RWPE2 (cell line): ENCODE measurements at places on chromosomes 16 and 17.

GRCh38 chr16:19582050-19582831 is 26.7 kb downstream of the VPS35L start:
- H3K4me1 ChIP-seq, result no peaks in the 10 kb centered on the region
- no peak overlapping the region for H3K4me3 ChIP-seq
- H3K36me3 ChIP-seq, result 0 out of 2 replicates have a peak, but pooled peaks cover 4% of the 10 kb centered on the region
- no peak for DNase-seq
- no peak overlapping the region for H3K27ac ChIP-seq

DNA sequence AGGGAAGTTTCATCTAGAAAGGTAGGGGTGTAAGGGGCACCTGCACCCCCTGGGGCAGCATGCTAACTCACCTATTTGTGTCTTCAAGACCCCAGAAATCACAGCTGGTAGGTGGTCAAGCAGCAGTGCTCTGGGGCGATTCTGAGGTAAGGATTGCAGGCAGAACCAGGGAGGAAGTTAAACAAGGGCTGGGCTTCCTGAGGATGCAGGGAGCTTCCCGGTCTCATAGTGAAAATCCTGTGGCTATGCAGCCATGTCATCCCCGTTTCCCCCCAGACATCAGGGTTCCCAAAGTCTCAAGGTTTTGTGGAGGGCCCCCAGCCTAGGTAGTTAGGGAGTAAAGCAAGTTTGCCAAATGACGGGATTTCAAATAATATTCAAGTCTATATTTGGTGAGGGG is 78.5 kb downstream of the C16orf78 start:
- no peak overlapping the region for H3K27ac ChIP-seq
- no peaks in the 10 kb centered on the region for H3K36me3 ChIP-seq
- peaks cover 15% of the 10 kb centered on the region for H3K27me3 ChIP-seq
- no peak overlapping the region for H3K4me3 ChIP-seq
- DNase-seq, result peak; percentile 7

GRCh38 chr16:85055493-85056210 is 28.1 kb downstream of the KIAA0513 start:
- H3K4me1 ChIP-seq, result no peaks in the 10 kb centered on the region
- DNase-seq, result no peak
- peaks cover 4% of the 10 kb centered on the region; the same call in 1 of the 2 replicates for H3K36me3 ChIP-seq
- H3K27ac ChIP-seq, result no peak overlapping the region

DNA sequence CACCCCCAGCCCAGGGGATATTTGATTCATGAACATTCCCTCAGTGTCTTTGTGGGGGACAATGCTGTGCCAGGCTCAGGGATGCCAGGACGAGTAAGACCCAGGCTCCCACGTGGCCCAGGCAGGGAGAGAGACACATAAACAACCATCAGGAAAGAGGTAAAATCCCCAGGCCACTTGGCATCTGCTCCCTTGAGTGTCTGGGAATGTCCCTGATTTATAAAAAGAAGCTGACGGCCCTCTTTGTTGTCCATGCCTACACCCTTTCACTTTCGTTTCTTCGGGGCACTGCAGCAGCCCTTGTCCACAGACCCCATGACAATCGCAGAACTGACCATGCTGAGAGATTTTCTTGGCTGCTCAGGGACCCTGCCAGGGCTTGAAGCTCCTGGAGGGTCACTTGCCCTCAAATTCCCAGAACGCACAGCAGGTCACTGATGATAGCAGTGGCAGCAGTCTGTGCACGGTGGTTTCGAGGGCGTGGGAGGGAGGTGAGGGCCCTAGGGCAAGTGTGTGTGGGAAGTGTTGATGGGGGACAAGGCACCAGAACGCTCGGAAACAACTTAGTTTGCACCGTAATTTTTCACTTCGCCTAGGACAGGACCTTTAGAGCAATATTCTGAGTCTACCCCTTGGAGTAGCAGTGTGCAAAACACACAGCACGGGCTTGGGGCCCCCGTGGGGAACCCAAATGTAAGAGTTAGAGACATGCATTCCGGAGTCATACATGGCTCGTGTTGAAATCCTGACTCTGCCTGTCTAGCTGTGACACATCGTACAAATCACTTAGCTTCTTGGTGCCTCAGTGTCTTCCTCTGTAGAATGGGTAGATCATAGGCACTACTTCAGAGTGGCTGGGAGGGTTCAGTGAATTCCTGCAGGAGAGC is 4.7 kb downstream of the NOD2 start:
- H3K27ac ChIP-seq, result no peak overlapping the region
- no peaks in the 10 kb centered on the region for H3K27me3 ChIP-seq
- H3K4me3 ChIP-seq, result no peak overlapping the region
- H3K4me1 ChIP-seq, result peaks cover 28% of the 10 kb centered on the region
- no peaks in the 10 kb centered on the region for H3K36me3 ChIP-seq

DNA sequence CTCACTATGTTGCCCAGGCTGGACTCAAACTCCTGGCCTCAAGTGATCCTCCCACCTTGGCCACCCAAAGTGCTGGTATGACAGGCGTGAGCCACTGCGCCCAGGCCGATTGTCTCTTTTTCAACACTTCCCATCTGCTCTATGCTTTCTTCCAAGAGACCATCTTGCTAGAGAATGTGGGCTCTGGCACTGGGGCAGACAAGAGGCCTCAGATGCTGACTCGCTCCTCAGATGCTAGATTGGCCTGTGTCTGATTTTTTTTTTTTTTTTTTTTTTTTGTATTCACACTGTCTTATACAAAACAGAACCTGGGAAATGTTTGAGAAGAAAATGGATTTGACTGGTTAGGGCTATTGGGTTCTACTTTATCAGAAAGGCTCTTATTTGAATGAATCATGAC is 58.2 kb downstream of the CYB5D2 start:
- DNase-seq, result no peak
- no peak overlapping the region for H3K4me3 ChIP-seq
- peaks cover 5% of the 10 kb centered on the region for H3K4me1 ChIP-seq
- peaks cover 58% of the 10 kb centered on the region for H3K36me3 ChIP-seq

GRCh38 chr16:71807905-71808592 is 585 bp downstream of the AP1G1 start:
- peak overlapping the region; percentile 92 for H3K4me3 ChIP-seq
- H3K27ac ChIP-seq, result peak overlapping the region; percentile 75
- no peaks in the 10 kb centered on the region for H3K27me3 ChIP-seq

DNA sequence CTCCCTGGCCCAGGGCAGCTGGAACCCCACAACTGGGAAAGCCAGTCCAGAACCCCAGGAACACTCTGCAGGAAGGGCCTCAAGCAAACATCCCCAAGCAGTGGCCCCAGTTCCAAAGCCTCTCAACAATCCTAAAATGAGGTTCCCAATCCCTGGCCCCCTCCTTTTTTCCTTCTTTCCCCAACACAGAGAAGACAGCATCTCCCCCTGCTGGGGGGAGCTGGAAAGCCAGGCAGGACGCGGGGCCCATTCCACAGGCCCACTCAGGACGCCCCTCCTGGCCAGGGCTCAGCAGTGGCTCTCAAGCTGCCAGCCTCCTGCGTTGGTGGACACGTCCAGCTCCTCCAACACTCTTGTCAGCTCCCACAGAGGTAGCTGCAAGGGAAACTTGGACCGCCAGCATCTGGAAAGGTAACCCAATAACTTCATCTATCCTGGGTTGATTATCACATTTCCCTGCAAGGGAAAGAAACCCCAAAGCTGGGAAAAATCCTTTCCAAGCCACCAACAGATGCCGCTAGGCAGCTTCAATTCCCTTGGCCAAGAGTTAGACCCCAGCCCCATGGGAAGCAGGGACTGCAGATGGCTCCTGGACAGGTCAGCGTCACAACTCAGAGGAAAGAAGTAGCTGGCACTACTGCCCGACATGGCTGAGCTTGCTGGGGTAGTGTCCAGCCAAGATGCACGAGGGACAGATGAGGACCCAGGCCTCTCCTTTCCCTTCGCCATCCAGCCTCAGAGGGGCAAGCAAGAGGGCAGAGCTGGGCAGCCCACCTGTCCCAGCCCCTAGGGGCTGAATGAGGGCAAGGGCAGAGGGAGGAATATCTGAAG is 7.6 kb downstream of the HDAC5 start:
- H3K4me3 ChIP-seq, result no peak overlapping the region
- no peak overlapping the region for H3K27ac ChIP-seq
- H3K27me3 ChIP-seq, result no peaks in the 10 kb centered on the region
- no peak for DNase-seq
- peaks cover 2% of the 10 kb centered on the region for H3K4me1 ChIP-seq

GRCh38 chr17:18025945-18026776 is 12.8 kb downstream of the ATPAF2 start:
- DNase-seq, result no peak
- no peaks in the 10 kb centered on the region for H3K27me3 ChIP-seq
- peak overlapping the region; percentile 23 for H3K27ac ChIP-seq
- no peak overlapping the region for H3K4me3 ChIP-seq

GRCh38 chr17:42536048-42536371 is at the start of gene NAGLU:
TSS of gene NAGLU (plus strand) at chr17:42536241. CDS start at chr17:42536273, 32 bp downstream.
- H3K4me1 ChIP-seq, result peaks cover 12% of the 10 kb centered on the region
- H3K27ac ChIP-seq, result peak within 1 kb of the TSS; percentile 78
- no peaks in the 10 kb centered on the region for H3K27me3 ChIP-seq
- peaks cover 5% of the 10 kb centered on the region; the same call in 1 of the 2 replicates for H3K36me3 ChIP-seq

DNA sequence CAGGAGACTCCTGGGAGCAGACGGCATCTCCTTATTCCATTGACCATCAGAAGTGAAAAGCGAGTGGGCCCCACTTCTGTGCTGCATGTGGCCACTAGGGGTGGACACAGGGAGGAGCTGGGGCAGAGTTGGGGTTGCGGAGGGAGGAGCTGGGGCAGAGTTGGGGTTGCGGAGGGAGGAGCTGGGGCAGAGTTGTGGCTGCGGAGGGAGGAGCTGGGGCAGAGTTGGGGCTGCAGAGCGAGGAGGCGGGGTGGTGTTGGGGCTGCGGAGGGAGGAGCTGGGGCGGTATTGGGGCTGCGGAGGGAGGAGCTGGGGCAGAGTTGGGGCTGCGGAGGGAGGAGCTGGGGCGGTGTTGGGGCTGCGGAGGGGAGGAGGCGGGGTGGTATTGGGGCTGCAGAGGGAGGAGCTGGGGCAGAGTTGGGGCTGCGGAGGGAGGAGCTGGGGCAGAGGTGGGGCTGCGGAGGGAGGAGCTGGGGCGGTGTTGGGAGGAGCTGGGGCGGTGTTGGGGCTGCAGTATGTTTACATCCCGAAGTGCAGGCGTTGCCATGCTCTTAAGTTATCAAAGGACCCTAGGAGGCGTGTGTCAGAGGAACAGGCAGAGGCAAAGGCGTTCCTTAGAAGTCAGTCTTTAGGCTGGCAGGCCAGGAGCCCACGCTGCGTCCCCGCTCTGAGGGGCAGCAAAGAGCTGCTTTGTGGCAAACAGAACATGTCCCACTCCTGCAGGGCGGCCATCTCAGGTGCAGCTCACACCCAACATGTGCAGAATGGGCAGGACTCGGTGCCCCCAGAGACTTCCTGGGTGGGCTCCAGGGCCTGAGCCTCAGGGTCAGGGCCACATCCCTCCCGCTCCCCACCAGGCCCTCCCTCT is 76.0 kb downstream of the ZNF778 start:
- peaks cover 51% of the 10 kb centered on the region for H3K36me3 ChIP-seq
- DNase-seq, result no peak
- no peak overlapping the region for H3K27ac ChIP-seq
- H3K27me3 ChIP-seq, result no peaks in the 10 kb centered on the region
- H3K4me1 ChIP-seq, result no peaks in the 10 kb centered on the region

DNA sequence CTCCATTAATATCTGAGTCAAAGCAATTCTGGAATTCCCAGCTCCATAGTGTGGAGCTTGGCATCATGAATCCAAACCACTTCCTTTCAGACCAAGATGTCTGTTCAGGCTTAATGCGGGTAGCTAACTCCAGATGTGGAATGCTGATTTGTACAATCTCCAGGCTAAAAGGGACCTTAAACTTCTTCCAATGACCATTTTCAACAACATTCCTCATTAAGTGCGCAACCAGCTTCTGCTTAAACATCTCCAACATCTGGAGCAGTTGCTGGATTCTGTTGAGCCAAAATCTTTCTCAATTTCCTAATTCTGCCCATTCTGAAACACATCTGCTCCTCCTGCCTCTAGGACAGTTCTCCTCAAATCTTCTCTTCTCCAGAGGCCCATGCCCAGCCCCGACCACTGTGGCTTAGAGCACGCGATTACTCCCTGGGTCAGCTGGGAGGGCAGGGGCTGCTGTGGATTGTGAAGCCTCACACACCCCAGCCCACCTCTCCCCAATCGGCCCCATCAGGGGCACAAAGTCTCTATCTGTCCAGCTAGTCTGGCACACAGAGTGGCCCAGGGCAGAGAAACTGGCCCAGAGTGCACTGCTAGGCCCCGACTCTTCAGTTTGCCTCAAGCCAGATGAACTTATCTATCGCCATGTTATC is 36.2 kb downstream of the ASPA start:
- no peak overlapping the region for H3K27ac ChIP-seq
- H3K4me3 ChIP-seq, result no peak overlapping the region
- no peaks in the 10 kb centered on the region for H3K36me3 ChIP-seq
- DNase-seq, result no peak
- no peaks in the 10 kb centered on the region for H3K27me3 ChIP-seq
- H3K4me1 ChIP-seq, result no peaks in the 10 kb centered on the region

GRCh38 chr17:66661411-66662256 is 173.3 kb upstream of the CACNG5 start:
- peak overlapping the region; percentile 11 for H3K27ac ChIP-seq
- H3K4me3 ChIP-seq, result no peak overlapping the region
- DNase-seq, result no peak
- H3K36me3 ChIP-seq, result no peaks in the 10 kb centered on the region

- no peak for DNase-seq
- H3K36me3 ChIP-seq, result 0 out of 2 replicates have a peak, but pooled peaks cover 3% of the 10 kb centered on the region
- H3K4me1 ChIP-seq, result peaks cover 19% of the 10 kb centered on the region
- H3K27me3 ChIP-seq, result no peaks in the 10 kb centered on the region
- H3K4me3 ChIP-seq, result no peak overlapping the region
- no peak overlapping the region for H3K27ac ChIP-seq
Observed at GRCh38 chr16:70579648-70580630, 56.3 kb downstream of the SF3B3 start.

- H3K4me3 ChIP-seq, result no peak overlapping the region
- peaks cover 3% of the 10 kb centered on the region for H3K4me1 ChIP-seq
- H3K36me3 ChIP-seq, result no peaks in the 10 kb centered on the region
- H3K27ac ChIP-seq, result no peak overlapping the region
Observed at GRCh38 chr17:27824745-27825144, 24.4 kb upstream of the NOS2 start.

- H3K27me3 ChIP-seq, result no peaks in the 10 kb centered on the region
- peaks cover 6% of the 10 kb centered on the region for H3K4me1 ChIP-seq
- H3K36me3 ChIP-seq, result no peaks in the 10 kb centered on the region
- DNase-seq, result no peak
- no peak overlapping the region for H3K4me3 ChIP-seq
Observed at GRCh38 chr17:50322271-50322670, 23.7 kb upstream of the XYLT2 start.

- DNase-seq, result no peak
- H3K4me3 ChIP-seq, result no peak overlapping the region
- H3K27ac ChIP-seq, result peak overlapping the region; percentile 71
- peaks cover 58% of the 10 kb centered on the region for H3K4me1 ChIP-seq
- no peaks in the 10 kb centered on the region for H3K27me3 ChIP-seq
Observed at GRCh38 chr16:14307527-14308367, 236.6 kb downstream of the MRTFB start.

- peaks cover 60% of the 10 kb centered on the region for H3K36me3 ChIP-seq
- H3K27ac ChIP-seq, result peak overlapping the region; percentile 53
- H3K4me1 ChIP-seq, result peaks cover 23% of the 10 kb centered on the region
- DNase-seq, result no peak
- H3K4me3 ChIP-seq, result no peak overlapping the region
Observed at GRCh38 chr16:84754956-84755672, 55.3 kb downstream of the USP10 start.

GRCh38 chr16:11484691-11485258 is 101.9 kb downstream of the LITAF start:
- no peaks in the 10 kb centered on the region for H3K36me3 ChIP-seq
- no peak for DNase-seq
- H3K4me3 ChIP-seq, result no peak overlapping the region
- no peak overlapping the region for H3K27ac ChIP-seq
- no peaks in the 10 kb centered on the region for H3K27me3 ChIP-seq

GRCh38 chr16:89697616-89698331 is 3.7 kb downstream of the SPATA2L start:
- DNase-seq, result no peak
- H3K4me1 ChIP-seq, result no peaks in the 10 kb centered on the region
- peaks cover 26% of the 10 kb centered on the region for H3K36me3 ChIP-seq
- H3K27me3 ChIP-seq, result no peaks in the 10 kb centered on the region
- no peak overlapping the region for H3K27ac ChIP-seq
